ENCODE measurements at places on chromosomes 1 and 21. TPM values are rescaled to one million over a fixed set of nuclear protein-coding genes. Genes with fewer than 3 reads are reported as not detected.

The TNFRSF1B gene
- total RNA-seq, result 65.9 TPM

The CYYR1 gene
- total RNA-seq, result 4.4 TPM

The FAAH gene
- total RNA-seq, result 131 TPM

The LPAR3 gene
- not detected for total RNA-seq

Measured in Peyer's patch (tissue), 4 donors.